Spinal cord (tissue), 10 donors: ENCODE measurements at places on chromosomes 12 and 14.

GRCh38 chr14:102495491-102496330, 13.9 kb downstream of the ANKRD9 start:
- no peak for DNase-seq

GRCh38 chr12:24083838-24084237, 134.4 kb upstream of the SOX5 start:
- no peak for DNase-seq

GRCh38 chr12:53199700-53200099, 7.4 kb downstream of the ITGB7 start:
- DNase-seq: no peak

GRCh38 chr14:99093532-99094517, 178.2 kb downstream of the BCL11B start:
- DNase-seq: peak; percentile 25

GRCh38 chr12:112266473-112266872, 115.8 kb downstream of the HECTD4 start:
- no peak for DNase-seq

- DNase-seq: no peak
Measured at GRCh38 chr14:36771028-36771640, 109.5 kb downstream of the PAX9 start.

DNA sequence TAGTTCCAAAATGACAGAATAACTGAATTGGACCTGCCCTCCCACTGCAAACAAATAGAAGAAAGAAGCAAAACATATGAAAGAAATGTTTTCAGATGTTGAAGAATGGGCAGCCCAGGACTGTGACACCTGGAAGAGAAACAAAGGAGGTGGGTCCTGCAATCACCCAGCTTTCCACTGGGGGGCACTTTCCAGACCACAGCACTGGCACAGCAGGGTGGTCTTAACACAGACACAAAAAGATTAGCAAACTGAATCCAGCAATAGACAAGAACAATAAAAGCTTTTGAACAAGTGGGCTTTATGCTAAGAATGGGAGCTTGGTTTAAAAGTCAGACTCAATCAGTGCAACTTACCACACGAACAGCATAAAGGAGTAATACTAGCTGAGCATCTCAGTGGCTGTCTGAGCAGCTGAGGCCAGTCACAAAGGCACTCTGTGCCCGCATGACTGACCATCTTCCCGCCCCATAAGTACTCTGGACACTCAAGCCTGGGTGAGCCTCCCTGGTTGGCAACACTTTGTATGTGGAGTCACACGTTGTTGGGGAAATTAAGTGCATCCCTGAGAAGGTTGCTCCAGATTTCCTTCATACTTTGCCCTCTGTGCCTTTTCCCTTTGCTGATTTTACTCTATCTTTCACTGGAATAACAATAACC, 27.7 kb downstream of the JKAMP start:
- peak; percentile 22 for DNase-seq

DNA sequence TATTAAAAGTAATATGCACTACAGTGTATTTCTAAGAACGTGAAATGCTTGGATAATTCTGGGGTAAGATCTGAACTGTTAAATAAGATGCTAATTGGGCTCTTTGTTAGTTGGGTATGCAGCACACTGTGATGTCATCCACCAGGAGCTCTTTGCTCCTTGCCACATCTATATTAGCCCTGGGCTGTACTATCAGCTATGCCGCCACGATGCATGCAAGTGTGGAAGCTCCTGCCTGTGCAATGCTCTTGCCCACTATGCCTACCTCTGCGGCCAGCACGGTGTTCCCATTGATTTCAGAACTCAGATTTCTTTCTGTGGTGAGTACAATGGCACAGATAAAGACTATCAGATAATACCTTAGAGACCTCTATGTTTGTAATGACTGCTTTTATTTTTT, 165.6 kb downstream of the OTOGL start:
- DNase-seq: no peak

GRCh38 chr12:67677166-67677565, 28.6 kb downstream of the DYRK2 start:
- DNase-seq: no peak

DNA sequence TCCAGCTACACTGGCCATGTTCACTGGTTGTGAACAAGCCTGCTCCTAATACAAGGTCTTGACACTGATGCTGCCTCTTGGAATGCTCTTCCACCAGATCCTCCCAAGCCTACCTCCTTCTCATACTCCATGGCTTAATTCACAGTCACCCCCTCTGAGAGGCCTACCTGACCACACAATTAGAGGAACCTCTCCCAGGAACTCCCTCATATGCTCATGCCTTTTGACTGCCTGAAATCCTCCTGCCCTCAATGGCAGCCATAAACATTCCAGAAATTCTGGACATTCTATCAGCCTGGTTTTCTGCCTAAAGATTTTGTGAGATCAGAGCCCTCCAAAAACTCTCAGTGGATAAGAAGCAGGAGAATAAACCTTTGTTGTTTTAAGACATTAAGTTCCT, 340.2 kb downstream of the C12orf75 start:
- DNase-seq: no peak

GRCh38 chr14:74913986-74914573, 9.0 kb downstream of the RPS6KL1 start:
- DNase-seq: peak; percentile 76

DNA sequence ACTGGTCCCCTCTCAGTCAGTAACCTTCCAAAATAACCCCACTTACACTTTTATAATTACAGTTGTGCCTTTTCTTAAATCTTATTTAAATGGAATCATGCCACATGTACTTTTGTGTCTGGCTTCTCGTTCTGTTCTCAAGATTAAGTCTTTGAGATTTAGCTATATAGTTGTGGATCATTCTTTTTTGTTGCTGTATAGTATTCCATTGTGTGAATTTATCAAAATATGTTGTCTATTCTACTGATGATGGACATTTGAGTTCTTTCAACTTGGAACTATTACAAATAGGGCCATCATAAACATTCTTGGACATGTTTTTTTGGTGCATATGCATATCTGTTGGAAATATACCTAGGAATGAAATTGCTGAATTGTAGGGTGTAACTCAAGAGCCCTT, 9.0 kb downstream of the OAS3 start:
- no peak for DNase-seq

GRCh38 chr12:88549929-88550328, 30.3 kb downstream of the KITLG start:
- no peak for DNase-seq

DNA sequence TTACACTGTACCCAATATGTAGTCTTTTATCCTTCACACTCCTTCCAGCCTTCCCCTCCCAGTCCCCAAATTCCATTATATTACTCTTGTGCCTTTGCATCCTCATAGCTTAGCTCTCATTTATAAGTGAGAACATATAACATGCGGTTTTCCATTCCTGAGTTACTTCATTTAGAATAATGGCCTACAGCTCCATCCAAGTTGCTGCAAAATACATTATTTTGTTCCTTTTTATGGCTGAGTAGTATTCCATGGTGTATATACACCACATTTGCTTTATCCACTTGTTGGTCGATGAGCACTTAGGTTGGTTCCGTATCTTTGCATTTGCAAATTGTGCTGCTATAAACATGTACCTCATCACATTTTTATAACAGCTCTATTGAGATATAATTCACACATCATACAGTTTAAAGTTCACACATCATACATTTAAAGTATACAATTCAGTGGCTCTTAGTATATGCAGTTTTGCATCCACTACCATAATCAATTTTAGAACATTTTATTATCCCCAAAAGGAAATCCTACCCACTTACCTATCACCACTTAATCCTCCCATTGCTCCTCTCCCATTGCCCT, 23.5 kb downstream of the RBMS2 start:
- DNase-seq: no peak

- no peak for DNase-seq
Measured at GRCh38 chr12:123453165-123453564, 4.8 kb upstream of the SNRNP35 start.

- no peak for DNase-seq
Measured at GRCh38 chr12:110742096-110742717, 484 bp downstream of the PPP1CC start.

- DNase-seq: peak; percentile 94
Measured at GRCh38 chr12:77324763-77325468, 259.5 kb upstream of the E2F7 start.

- DNase-seq: no peak
Measured at GRCh38 chr14:63287666-63288483, 30.9 kb downstream of the GPHB5 start.

DNA sequence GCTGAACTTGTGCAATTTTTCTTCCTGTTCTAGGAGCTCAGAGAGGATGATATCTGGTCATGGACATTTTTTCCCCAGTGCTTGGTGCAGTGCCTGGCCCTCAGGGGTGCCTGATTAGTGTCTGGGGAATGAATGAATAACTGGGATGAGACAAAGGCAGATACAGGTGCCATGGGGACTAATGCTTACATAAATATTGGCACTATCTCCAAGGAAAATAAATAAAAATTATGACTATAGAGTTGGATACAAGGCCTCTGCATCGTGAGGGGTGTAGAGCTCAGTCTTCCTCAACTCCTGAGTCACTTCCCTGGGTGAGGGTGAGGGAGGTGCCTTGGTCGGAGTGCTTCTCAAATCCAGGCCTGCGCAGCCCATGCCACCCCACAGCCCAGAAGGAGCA, 188.6 kb downstream of the KCNA5 start:
- no peak for DNase-seq

DNA sequence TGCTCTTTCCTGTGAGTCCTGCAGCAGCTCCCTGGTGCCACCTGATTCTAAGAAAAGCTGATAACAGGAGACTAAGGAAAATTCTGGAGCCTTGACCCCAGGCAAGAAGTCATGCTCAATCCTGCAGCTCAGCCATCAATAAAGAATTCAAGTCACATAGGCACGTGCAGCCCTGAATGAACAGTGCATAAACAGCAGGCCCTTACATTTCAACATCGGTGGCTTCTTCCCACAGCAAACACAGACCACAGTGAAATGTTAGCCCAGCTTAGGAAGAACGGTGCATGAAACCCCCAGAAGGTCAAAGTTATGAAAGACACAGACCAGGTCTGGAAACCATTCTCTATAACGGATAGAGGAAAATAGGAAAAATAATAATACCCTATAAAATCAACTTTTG, 10.5 kb downstream of the CINP start:
- DNase-seq: peak; percentile 30

DNA sequence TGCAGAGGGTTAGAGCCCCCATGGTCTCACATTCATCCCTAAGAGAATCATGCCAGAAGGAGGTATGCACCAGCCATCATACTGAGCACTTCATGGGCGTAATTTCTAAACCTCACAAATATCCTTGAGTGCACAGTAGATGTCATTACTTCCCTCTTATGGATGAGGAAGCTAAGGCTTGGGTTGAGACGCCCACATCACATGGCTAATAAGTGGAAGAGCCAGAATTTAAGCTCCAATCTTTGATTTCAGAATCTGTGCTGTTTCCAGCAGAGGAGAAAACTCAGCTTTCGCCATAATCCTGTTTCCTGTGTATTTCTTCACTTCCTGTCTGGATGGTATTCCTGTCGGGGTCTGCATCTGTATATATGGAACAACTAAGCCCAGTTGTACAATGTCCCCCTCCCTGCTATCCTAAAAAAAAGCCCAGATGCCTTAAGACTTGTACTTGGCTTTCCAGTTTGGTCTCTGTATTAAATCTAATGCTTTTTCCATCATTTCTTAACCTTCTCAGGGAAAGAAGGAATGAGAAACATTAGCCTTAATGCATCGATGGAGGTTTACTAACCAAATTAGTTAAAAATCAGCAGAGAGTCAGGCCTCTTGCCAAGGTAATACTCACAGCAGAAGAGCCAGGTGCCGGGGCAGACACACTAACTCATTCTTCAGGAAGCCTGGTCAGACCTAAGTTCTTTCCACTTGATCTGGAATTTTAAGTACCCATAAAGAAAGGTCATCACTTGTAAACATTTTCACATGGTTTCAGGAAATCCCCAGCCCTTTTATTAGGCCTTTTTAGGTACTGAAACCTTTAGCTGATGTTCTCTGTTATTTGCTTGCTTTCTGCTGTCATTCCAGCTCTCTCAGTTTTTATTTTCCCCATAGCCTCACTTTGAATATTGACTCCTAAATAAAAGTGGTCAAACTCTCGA, 5.3 kb downstream of the ISCU start:
- DNase-seq: no peak
